Calu3 (cell line): ENCODE measurements at places on chromosomes 5 and 9.

DNA sequence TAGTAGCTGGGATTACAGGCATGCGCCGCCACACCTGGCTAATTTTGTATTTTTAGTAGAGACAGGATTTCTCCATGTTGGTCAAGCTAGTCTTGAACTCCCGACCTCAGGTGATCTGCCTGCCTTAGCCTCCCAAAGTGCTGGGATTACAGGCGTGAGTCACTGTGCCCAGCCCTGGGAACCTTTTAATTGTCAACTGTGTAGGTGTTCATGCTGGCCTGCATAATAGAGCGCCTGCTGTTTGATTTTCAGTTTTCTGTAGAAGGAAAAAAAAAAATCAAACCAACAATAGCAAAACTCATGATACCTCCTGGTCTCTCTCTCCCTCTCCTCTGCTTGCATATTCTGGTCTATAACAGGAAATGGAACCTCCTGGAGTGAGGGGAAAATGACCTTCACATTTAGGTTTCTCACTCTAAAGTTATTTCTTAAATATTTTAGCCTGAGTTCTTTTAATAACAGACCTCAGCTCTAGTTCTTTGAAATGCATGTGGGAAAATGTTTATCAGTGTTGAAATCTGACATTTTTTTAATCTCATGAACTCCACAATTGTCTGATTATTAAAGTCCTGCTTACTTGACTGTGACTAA is 51.7 kb downstream of the EXOSC2 start:
- DNase-seq, result no peak

- DNase-seq, result no peak
Measured at GRCh38 chr9:127809002-127809539, 6.4 kb downstream of the FPGS start.

DNA sequence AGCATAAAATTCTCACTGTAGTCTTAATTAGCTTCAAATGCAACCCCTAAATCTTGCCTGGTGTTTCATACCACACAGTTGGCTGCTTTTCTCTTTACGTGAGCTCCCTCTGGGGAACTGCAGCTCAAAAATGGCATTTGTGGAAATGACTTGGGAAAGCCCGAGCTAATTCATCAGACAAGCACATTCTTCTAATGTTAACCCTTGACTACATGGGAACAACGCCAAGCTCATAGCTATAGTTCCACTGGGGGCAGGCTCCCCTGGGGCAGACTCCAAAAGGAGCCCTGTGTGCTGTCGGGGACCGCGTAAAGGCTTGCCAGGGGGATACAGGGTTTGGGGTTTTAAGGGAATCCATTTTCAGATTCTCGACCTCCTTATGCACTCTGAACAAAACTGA is 301.4 kb upstream of the DAP start:
- no peak for DNase-seq

GRCh38 chr5:9284272-9284671 is 261.6 kb downstream of the SEMA5A start:
- no peak for DNase-seq

- no peak for DNase-seq
Measured at GRCh38 chr9:114383521-114384231, 4.1 kb downstream of the AKNA start.

- no peak for DNase-seq
Measured at GRCh38 chr5:62489471-62489870, 76.9 kb downstream of the IPO11 start.

GRCh38 chr5:36452424-36453006 is 150.8 kb upstream of the RANBP3L start:
- DNase-seq, result no peak

DNA sequence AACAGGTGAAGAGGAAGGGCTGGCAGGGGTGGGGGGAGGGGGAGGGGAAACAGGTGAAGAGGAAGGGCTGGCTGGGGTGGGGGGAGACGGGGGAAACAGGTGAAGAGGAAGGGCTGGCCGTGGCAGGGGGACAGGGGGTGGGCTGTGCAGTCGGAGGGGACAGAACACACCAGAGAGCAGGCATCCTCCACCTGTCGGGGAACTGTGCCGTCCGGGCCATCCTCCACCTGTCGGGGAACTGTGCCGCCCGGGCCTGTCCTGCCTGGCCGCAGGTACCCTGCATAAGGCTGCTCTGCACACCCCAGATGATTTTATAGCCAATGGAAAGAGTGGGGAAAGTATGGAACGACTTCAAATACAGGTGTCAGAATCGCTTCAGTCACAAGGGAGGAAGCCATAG is 32.5 kb upstream of the PPP1R26 start:
- no peak for DNase-seq

DNA sequence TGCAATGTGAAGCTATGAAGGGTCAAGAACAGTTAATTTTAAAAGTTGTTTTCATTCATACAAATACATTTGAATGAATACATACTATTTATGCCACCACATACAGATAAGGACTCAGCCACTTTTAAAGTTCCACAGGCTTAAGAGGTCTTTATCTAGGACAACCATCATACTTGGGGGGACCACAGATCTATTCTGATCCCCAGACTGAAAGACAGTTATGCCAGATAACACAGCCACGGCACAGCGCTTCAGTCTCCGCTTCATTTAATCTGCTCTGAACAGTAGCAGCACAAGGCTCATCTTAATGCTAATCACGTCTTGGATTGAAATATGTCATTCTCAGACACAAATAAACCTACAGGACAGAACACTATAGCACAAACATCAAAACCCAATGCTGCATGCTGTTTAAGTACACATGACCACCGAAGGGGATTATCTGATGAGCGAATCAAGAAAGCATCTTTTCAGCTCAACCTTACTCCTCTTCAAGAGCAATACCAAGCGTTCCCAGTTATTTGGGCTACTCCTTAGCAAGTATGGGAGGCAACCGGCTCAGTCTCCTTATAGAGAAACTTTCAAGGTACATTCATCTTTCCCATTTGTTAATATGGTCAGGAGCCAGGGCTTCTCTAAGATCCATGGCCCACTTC is 33.3 kb downstream of the PUM3 start:
- DNase-seq, result no peak

DNA sequence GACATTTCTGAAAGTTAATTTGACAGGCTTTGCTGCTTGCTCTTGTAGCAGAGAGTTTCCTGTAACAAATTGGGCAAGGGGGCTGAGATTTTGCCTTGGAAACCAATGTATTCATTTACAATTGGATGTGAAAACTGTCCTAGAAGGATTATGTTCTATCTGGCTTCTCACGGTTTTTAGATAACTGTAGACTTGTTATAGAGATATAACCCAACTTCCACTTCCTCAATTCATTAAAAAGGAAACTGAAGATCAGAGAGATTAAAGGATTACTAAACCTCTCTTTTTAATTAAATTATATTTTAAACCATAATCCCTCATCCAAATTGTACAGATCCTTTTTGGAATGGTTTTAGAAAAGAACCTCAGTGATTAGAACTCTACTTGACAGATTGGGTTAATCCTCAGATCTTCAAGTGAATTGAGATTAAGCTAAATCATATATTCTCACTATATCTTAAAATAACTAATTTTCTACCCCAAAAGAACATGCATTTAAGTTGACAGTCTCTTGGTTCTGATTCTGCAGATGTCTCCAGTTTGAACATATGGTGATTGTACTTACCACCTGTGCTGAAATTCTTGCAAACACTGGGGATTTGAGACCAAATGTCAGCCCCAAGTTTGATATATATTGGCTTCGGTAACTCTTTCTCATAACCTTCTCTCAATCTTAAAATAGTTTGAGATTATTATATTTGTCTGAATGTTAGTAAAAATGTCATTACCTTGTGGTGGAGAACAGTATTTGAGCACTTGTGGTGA is 130.1 kb upstream of the C9orf72 start:
- no peak for DNase-seq

- no peak for DNase-seq
Measured at GRCh38 chr5:5721881-5722280, 299.4 kb downstream of the ICE1 start.

DNA sequence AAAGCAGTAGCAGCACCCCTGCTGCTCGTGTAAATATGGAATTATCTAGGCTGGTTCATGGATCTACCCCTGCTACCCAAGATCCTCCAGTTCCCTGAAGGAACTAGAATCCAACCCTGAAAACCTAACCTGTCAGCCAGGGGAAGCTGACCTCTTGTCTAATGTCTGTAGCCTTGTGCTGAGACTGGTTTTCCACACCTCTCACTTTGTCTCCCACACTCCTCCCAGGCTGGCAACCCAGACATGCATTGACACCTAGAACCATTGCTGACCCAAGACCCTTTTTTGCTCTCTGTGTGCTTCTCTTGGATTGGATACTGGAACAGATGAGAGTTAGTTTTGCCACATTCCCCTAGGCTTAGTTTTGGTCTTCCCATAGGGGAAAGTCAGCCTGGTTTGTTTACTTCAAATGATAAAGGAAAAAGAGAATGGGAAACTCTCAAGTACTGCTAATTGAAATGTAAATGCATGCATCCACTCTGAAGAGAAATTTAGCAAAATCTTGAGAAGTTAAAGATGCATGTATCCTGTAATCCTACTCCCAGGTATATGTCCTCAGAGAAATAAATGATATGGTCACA is 36.6 kb upstream of the NR4A3 start:
- no peak for DNase-seq

- DNase-seq, result no peak
Measured at GRCh38 chr5:133373121-133373870, 239.0 kb downstream of the FSTL4 start.

DNA sequence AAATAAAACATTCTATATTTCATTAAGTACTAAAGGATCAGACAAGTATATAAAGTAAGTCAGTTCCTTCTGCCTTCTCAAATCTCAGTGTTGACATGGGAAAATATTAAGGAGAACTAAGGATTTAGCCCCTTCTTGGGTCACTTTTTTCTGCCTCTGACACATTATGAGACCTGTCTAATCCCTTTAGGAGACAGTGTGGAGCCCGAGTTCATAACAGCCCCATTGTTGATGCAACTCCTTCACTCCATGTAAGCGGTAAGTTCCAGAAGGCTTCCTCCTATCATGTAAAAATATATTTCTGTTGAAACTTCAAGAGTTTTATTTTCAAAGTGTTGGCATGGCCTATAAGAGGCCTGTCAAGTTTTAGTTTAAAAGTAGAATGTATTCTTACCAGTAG is 152.2 kb downstream of the SNCAIP start:
- no peak for DNase-seq

DNA sequence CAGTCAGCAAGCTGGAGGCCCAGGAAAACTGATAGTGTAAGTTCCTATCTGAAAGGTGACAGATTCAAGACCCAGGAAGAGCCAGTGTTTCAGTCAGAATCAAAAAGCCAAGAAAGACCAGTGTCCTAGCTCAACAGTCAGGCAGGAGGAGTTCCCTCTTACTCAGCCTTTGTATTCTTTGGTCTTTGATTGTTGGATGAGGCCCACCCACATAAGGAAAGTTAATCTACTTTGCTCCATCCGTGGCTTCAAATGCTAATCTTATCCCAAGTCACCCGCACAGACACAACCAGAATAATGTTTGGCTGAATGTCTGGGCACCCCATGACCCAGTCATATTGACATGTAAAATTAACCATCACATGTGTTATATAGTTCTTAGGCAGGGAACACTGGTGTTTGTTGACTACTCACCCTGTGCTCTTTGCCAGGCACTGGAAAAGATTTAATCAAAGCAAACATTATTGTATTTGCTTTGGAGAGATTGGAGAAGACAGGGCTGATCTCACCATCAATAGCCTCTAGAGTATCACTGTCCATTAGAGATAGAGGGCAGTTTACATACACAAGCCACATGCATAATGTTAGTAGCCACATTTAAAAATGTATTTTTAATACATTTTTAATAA is 96.3 kb upstream of the KCNN2 start:
- no peak for DNase-seq

DNA sequence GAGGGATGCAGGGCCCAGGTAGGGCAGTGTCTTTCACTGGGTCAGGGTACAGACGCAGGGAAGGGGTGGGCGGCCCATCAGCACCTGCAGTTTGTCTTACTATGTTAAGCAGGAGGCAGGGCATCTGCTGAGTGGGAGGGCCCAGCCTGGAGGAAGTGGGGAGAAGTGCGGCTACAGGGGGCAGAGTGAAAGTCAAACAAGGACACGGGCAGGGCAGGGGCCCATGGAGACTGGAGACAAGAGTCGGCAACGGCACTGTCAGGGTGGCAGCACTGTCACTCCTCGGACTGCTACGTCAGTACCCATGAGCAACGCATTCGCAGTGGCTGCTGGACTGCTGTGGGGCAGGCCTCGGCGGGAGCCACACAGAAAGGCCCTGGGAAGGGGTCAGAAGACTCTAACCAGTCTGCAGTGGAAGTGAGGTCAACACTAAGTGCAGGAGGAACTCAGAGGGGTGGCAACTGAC is 19.7 kb downstream of the CAMSAP1 start:
- DNase-seq, result no peak

GRCh38 chr9:89039664-89040063 is 48.4 kb downstream of the S1PR3 start:
- no peak for DNase-seq

- no peak for DNase-seq
Measured at GRCh38 chr5:147750065-147750464, 32.5 kb downstream of the JAKMIP2 start.

DNA sequence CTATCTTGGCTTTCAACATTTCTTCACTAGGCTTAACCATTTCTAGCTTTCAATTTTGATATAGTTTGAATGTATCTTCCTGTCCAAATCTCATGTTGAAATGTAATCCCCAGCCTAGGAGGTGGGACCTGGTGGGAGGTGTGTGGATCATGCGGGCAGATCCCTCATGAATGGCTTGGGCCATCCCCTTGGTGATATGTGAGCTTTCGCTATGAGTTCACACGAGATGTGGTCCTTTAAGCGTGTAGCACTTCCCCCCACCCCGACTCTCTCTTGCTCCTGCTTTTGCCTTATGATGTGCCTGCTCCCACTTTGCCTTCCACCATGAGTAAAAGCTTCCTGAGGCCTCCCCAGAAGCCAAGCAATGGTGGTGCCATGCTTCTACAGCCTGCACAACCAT is 40.6 kb downstream of the PHAX start:
- no peak for DNase-seq

DNA sequence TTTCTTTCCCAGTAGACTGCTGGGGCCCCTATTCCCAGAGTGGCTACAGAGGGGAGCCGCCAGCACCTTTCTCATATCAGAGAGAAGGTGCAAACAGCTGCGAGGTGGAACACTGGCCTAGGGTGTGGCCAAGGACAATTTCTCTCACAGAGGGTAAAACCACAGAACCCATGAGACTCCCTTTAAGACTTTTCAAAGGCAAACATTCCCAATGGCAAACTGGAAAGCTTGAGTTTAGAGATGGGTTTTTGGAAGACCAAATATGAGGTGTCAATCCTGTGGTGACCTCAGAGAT is 335.1 kb upstream of the PIK3R1 start:
- no peak for DNase-seq

DNA sequence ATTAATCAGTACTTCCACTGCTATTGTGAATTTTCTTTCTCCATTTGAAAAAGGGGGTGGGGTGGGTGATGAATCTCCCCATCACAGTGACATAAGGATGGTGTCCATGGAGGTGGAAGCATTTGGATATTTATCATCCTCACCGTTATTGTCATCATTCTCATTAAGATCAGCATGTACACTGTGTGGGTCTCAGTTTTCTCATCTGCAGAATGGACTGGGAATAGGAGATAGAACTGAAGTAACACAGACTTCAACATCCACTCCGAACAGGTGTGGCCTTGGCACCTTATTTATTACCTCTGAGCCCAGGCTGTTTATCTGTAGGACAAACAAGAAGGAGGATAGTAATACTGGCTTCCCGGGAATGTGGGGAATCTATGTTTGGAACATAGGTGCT is 165.9 kb downstream of the PAPPA start:
- no peak for DNase-seq
